ENCODE measurements at places on chromosomes 1 and 21.

DNA sequence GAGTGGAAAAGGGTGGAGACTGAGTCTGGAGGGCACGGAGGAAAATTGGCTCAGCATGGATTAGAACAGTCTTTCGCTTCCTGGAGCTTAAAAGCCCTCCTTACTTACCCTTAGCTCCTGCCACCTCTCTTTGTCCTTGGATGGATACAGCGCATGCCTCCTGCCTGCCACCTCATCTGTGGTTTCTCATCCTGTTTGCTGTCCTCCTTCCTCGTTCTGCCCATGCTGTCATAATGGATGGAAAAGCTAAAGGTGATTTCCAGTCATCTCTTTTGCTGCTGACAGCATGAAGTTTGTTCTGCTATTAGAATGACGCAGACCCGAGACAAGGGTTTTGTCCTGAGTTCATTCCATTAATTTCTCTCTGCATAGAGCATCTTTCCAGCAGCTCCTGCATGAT, 425.9 kb downstream of the KIF26B start:
- DNase-seq = no peak

- no peak for DNase-seq
These were observed 221.7 kb downstream of the HHIPL2 start for GRCh38 chr1:222326006-222326709.

- DNase-seq = no peak
These were observed 36.0 kb downstream of the GPR88 start for GRCh38 chr1:100573960-100574359.

DNA sequence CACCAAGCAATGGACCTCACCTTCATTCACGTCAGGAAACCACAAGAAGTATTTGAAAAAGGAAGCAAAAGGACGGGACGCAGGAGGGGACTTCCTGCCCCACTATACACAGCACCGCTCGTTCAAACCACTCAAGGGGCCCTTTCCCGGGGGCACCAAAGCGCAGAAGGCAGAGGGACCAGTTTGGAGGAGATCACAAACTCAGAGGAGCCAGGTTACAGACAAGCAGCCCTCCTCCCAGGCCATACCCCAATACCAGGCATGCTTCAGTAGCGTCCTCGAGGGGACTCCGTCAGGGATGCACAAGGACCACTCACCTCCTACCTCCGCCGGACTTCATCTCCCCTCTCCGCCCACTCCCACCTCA, 685 bp downstream of the CRTC2 start:
- no peak for DNase-seq

DNA sequence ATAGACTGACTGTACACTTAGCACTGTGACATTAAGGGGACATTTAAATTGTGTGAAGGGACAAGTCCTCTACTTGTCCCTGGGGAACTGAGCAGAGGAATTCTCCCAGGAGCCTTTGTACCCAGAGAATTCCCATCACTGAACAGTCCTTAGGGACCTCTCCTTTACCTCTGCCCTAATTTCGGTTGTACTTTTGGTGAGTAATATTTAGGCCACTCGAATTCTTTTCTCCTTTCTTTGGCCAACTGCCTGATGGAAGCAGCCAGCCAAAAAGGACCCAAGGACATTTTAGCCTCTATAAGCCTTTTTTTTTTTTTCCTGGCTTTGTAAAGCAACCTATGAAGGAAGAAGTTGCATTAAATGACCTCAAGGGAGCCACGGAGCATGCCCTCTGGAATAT, 71.5 kb downstream of the NR5A2 start:
- DNase-seq = no peak

- DNase-seq = no peak
These were observed 661.5 kb upstream of the ZP4 start for GRCh38 chr1:238552271-238552670.

- no peak for DNase-seq
These were observed 2.5 kb upstream of the ARL8A start for GRCh38 chr1:202146993-202147392.

GRCh38 chr1:1788646-1789431, 10.6 kb upstream of the NADK start:
- no peak for DNase-seq

DNA sequence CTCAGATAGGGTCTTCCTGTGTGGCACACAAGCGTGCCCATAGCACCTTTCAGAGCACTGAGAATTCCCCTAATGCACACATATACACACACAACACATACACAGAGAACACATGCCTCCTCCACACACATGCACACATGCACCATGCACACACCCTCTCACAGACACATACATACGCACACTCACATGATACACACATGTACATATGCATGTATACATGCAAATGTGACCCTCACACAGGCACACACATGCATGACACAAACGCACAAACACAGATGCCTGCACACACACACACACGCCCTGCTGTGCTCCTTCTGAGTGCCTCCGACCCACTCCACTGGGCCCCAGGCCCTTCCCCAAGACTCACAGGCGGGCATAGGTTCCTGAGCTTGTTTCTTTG, 251.0 kb downstream of the PTPRU start:
- no peak for DNase-seq
